ENCODE measurements at places on chromosomes 3 and 15. TPM values are rescaled to one million over a fixed set of nuclear protein-coding genes. Genes with fewer than 3 reads are reported as not detected.

Gene PATL2
- total RNA-seq, result 9.1 TPM

DNA sequence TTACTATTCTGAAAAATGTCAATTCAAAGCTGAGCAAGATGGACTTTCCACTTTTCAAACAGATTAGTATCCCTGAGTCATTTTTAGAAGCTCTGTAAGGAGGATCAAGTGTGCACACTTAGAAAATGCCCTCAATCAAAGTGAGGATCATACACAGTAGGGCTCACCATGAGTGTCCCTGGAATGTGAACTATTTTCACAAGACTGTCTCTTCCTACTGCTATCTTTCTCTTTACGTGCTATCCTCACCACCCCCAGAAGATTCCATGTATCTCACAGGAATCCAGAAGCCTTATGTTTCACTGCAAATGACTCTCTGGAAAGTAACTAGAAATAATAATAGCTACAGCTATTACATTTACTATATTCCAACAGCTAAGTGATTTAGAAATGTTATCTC is 349.9 kb upstream of the TGFBR2 start:
- no peak for DNase-seq

Gene CHST2
- 3.0 TPM for total RNA-seq

Gene STAB1
- total RNA-seq, result 9.7 TPM

DNA sequence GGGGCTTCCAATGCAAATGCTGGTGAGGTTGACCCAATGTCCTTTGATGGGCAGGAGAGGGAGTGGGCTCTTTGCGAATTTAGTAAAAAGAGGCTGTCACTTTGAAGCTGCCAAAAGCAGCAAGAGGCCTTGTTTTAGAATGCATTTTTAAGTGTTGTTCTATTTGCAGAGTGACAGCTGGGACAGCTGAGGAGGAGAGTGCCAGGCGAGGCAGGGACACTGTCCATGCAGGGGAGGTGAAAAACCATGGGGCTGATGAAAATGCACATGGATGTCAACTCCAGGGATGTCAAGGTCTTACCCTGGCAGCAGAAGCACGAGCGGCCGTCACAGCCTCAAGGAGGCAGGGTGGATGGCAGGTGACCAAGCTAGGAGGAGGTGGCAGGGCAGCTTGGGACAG is 279.8 kb downstream of the ADAMTS17 start:
- no peak for DNase-seq

Gene CIP2A
- 41.7 TPM for total RNA-seq

DNA sequence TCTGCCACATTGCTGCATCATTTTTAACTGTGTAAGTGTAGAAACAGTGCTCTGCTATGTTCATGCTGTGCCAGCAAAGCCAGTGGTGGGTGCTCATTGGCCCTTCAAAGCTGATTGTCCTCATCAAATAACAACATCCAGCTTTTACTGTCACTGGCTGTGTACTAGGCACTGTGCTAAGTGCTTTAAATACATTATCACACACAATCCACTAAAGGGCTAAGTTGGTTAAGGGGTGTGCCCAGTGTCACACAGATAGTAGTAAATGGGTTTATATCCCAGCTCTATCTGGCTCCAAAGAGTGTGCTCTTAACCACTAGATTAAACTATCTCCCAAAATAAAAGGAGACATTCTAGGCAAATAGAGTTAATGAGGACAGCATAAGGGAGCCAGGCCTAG is 7.7 kb downstream of the TUBGCP4 start:
- DNase-seq, result no peak

Measured in CD8-positive, alpha-beta memory T cell (primary cell).